Stimulated activated CD8-positive, alpha-beta memory T cell treated with anti-CD3 and anti-CD28 coated beads, Interleukin-15, amount 100 ng/mL, for 4 hours (primary cell): ENCODE measurements at places on chromosomes 1 and 21.

DNA sequence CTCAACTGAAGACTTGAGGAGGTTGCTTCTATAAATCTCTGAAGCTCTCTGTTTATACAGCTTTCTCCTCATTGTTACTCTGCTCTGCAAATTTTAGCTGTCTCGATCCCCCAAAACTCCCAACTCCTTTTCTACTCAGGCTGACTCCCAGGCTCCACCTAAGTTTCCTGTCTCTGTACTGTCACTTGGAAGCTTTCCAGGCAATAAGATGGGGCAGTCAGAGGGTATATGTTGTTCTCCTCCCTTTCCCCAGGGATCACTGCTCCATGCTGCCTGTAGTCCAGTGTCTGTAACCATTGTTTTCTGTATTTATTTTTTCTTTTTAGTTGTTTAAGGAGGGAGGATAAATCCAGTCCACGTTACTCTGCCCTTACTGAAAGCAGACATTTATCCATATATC is 13.4 kb downstream of the TSNAX start:
- DNase-seq = no peak

DNA sequence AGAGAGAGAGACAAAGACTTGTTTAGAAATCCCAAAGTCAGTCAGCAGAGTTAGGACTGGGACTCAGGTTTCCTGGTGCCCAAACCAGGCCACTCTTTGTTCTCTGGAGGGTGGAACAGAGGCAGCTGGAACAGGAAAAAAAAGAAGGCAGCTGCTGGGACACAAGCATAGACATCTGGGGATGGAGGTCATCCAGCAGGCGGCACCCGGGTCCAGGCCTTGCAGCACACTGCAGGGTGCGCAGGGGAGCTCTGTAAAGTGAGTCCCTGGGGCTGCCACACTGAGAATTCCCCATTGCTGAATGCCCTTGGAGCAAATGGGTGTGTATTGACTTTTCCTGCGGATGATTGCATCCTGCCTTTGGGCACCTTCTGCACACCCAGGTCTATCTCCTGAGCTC is 222.9 kb upstream of the CSF3R start:
- no peak for DNase-seq

- no peak for DNase-seq
These were observed 35.1 kb downstream of the RNF2 start for GRCh38 chr1:185080422-185080821.

GRCh38 chr1:168512864-168513595 is 30.8 kb downstream of the XCL2 start:
- DNase-seq = no peak

DNA sequence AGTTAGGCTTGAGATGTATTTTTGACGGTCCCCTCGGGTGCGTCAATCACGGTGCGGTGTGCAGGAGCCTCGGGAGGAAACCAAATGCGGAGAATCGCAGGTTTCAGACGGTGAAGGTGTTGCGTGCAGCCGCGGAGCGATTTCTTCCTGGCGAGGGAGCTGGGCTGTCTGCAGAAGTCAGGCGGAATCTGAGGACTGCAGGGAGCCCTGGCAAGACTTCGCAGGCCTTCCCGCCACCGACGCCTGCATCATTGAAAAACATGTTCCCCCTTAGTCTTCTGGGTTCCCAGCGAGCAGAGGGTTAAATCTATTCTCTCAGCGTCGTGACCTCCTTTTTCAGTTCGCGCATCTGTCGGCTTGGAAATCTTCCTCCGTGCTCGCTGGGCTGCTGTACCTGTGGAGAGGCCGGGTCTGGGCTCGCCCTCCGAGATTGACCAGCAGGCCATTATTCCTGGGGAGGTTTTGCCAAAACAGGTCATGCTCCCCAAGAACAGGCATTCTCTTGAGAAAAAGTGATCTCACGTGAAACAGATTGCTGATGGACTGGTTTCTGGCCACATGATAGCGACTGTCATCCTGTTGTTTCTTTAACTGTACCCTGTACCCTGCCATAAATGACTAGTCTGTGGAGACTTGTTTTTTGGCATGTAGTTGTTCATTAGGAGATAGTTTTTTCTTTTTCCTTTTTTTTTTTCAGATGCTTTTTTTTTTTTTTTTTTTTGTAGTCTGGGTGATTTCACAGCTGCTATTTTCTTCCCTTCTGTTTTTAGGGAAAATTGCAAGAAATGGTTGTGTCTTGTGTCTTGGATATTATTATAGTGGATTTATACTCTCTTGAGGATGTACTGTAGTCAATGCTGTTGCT is 894 bp downstream of the EPB41 start:
- peak; percentile 10 for DNase-seq

- DNase-seq = no peak
These were observed 9.2 kb upstream of the CBR3 start for GRCh38 chr21:36125512-36126207.

- no peak for DNase-seq
These were observed 36.5 kb upstream of the CD5L start for GRCh38 chr1:157878059-157878458.

- DNase-seq = no peak
These were observed 50.8 kb upstream of the CTPS1 start for GRCh38 chr1:40928699-40929098.

GRCh38 chr1:58035523-58035922 is 511.0 kb downstream of the OMA1 start:
- DNase-seq = no peak

GRCh38 chr1:109357616-109358015 is 40.1 kb downstream of the SORT1 start:
- DNase-seq = no peak

DNA sequence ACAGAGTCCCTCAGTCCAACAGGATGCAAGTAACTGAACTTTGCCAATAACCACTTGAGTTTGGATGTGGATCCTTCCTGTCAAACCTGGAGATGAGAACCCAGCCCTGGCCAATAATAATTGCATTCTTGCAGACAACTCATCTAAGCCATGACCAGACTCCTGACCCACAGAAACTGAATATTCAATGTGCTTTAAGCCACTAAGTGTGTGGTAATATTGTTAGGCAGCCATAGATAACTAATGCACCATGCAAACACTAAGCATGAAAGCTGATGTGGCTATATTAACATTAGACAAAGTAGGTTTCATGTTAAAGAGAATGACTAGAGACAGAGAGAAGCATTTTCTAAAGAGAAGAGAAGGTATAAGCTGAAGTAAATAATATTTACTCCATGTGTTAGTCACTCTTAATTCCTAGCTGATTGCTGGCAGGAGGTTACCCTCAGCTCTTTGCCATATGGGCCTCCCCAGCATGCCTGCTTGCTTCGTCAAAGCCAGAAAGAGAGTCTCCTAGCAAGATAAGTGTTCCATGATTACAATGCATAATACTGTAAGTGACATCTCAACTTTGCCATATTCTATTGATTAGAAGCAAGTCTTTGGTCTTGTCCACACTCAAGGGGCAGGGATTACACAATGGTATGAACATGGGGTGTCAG is 276.4 kb upstream of the PLXNA2 start:
- DNase-seq = no peak

DNA sequence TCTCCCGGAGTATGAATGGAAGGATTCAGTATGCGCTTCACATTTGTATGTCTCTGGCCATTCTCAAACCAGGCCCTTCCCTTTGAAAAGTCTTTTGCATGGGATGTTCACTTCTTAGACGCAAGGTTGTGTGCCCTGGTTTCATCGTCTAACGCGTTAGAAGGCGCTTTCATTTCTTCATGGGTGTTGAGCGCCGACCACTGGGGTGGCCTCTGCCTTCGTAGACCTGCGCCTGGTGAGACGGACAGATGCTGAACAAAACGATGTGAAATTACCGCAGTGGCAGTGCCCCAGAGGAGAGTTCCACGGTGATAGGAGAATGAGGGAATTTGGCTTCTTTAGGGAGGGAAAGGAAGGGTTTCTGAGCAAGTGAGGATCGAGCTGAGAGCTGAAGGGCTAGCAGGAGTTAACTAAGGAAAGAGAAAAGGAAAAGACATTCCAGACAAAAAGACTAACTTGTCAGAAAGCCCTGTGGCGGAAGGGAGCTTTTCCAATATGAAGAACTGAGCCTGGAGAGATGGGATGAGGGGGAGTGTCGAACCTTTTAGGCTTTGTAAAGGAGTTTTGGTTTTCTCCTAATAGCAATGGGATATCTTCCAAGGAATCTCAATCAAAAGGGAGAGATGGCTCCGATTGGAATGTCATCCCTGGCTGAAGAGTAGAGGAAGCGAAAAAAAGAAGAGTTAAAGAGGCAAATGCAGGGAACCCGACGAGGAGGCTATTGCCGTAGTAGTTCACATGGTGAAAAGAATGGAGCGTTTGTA is 951 bp downstream of the GGPS1 start:
- DNase-seq = no peak

GRCh38 chr1:43614891-43615290 is 35.1 kb upstream of the KDM4A start:
- no peak for DNase-seq

DNA sequence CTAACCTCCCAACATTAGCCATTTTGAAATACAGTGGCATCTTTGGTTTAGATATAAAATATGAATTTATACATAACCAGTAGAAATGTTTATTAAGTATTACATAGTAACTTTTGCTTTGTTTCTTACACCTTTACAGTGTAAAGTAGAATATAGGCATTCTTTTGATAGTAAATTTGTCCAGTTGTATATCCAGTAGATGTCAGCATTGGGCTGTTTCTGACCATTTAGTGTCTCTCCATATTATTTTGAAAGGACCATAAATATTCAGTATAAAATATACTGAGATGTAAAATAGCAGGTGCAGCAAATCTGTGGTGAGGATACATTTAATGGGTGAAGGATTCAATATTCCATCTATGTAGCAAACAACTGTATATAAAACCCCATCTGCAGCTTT is 115.8 kb upstream of the ZRANB2 start:
- DNase-seq = no peak

DNA sequence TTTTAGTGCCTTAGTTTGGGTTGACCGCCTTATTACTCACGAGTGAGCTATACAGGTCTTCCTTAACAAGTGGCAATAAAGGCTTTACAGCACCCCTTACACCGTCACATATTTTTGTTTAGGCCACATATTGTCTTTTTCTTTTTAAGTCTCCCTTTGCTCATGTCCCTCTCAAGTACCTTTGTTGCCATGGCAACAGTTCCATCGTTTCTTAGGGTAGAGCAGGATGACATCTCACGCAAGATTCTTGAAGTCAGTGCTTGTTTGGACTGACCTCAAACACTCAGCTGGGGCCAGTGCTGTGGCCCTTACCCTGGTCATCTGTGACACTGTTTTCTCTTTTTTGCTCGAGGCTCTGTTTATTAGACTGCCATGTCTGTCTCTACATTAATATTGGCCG is 69.8 kb downstream of the PBX1 start:
- no peak for DNase-seq

- DNase-seq = no peak
These were observed 162.6 kb downstream of the RHOU start for GRCh38 chr1:228897901-228898300.

GRCh38 chr1:241813768-241814320 is 34.2 kb upstream of the EXO1 start:
- no peak for DNase-seq

- no peak for DNase-seq
These were observed 199.4 kb downstream of the LYPLAL1 start for GRCh38 chr1:219372916-219373615.

GRCh38 chr1:2429780-2430591 is 17.6 kb upstream of the PEX10 start:
- DNase-seq = no peak

DNA sequence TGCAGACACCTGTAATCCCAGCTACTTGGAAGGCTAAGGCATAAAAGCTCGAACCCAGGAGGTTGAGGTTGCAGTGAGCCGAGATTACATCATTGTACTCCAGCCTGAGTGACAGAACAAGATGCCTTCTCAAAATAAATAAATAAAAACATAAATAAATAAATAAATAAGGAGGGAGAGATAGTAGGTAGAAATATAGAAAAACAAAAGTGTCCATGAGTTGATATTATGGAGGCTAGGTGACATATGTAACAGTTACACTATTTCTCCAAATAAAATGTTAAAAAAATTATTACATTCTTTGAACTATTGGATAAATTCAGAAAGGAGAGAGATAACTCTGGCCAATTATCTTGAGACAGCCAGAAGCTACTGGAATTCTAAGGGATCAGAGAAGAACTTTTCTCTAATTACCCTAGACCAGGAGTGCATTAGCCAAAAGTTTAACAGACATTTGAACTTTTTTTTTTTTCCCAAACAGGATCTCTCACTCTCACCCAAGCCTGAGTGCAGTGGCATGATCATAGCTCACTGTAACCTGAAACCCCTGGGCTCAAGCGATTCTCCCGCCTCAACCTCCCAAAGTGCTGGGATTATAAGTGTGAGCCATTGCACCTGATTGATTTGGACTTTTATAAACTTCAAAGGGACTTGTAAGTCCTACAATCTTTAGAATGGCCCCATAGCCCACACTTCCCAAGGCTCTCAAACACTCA is 17.6 kb downstream of the SYNJ1 start:
- no peak for DNase-seq

GRCh38 chr1:109927911-109928321 is 17.3 kb downstream of the CSF1 start:
- DNase-seq = no peak

GRCh38 chr1:77271852-77272580 is 9.8 kb upstream of the AK5 start:
- DNase-seq = no peak

GRCh38 chr1:230138561-230139239 is 71.7 kb downstream of the GALNT2 start:
- no peak for DNase-seq
